ENCODE measurements at places on chromosomes 4 and X. TPM values are rescaled to one million over a fixed set of nuclear protein-coding genes. Genes with fewer than 3 reads are reported as not detected.

The SLC39A8 gene
- 8.2 TPM for total RNA-seq

The RHOXF2 gene
- not detected for total RNA-seq

The CXCL8 gene
- total RNA-seq = 9.6 TPM

The ASB12 gene
- total RNA-seq = 5.7 TPM

GRCh38 chr4:57044279-57044678, 65.6 kb downstream of the POLR2B start:
- peak; percentile 22 for DNase-seq

GRCh38 chrX:85244450-85245211, 840 bp downstream of the ZNF711 start:
- DNase-seq = peak; percentile 66

GRCh38 chr4:145934434-145935047, 4.1 kb downstream of the ZNF827 start:
- DNase-seq = peak; percentile 17

DNA sequence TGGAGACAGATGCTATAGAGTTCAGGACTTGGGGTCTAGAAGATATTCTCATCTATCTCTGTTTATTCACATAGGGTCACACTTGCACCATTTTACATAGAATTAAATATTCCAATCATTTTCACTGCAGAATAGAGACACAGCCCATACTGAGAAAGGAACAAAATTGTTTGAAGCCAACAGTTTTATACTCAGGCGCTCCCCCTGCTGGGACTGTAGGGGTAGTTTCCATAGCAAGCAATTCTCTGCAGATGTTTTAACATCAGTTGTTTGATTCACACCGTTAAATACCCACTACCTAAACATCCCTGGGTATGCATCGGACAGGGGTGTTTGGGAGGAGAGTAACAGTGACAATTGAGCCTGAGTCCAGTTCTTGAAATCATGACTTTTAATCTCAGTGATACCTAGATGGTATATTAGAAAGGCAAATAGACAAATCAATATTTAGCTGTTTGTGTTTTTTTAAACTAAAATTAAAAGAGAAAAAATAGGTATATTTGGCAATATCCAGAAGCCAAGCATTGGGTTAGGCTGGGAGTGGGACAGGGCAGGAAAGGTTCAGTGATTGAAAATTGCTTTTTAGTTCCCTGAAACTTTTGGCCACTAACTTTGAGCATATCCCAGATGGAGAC, 33.8 kb downstream of the LONRF3 start:
- DNase-seq = peak; percentile 56

GRCh38 chr4:37503261-37503660, 182.9 kb downstream of the RELL1 start:
- no peak for DNase-seq

DNA sequence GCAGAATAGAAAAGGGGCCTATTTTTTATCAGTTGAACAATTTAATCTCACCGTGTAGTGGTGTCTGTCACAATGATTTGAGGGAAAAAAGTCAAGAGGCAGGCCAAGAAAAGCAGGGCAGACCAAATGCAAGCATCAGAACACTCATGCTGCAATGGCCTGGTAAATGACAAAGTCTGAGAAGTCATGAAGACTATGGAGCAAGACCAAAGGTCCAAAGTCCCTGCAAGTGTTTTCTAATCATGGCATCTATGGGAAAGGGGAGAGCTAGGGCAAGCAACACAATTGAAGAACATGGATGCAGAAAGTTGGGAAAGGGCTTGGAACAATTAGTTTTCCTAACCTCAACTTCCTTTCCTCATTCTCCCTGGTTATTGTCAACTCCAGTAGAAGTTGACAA, 147.7 kb upstream of the TLL1 start:
- DNase-seq = no peak

DNA sequence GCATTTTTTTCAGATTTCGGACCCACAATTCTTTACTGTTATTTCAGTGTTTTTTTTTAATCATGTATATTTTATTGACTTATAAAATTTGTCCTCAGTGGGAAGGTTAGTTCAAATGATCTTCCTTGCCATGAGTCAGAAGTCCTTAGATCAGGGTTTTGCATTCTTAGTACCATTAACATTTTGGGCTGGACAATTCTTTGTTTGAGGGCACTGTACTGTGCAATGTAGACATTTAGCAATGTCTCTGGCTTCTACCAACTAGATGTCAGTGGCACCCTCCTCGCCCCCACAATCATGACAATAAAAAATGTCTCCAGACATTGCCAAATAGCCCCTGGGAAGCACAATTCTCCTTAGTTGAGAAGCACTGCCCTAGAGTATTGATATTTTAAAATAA, 176.6 kb downstream of the VEGFC start:
- DNase-seq = no peak

DNA sequence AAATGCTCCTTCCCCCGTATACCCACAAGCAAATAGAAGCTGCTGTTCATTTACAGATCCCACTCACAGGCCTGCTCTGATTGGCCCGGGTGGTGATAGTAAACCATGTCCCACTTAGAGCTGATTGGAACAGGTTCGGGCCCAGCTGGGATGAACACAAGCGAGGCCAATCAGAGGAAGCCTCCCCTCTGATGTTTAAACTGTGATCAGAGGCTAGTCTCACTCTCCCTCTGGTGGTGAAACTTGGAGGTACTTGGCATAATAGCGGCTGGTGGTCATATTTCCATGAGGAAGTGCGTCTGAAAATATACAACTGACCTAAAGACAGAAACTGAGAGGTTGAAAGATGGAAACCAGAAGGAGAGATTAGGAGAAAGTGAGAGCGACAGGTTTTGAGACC, 51.5 kb upstream of the TRPC3 start:
- peak; percentile 14 for DNase-seq

GRCh38 chrX:137574102-137574783, 8.3 kb downstream of the ZIC3 start:
- no peak for DNase-seq
